ENCODE measurements at places on chromosomes 12 and 14.
A peak's percentile ranks its signal among the peaks of the same experiment; 100 is the strongest.

DNA sequence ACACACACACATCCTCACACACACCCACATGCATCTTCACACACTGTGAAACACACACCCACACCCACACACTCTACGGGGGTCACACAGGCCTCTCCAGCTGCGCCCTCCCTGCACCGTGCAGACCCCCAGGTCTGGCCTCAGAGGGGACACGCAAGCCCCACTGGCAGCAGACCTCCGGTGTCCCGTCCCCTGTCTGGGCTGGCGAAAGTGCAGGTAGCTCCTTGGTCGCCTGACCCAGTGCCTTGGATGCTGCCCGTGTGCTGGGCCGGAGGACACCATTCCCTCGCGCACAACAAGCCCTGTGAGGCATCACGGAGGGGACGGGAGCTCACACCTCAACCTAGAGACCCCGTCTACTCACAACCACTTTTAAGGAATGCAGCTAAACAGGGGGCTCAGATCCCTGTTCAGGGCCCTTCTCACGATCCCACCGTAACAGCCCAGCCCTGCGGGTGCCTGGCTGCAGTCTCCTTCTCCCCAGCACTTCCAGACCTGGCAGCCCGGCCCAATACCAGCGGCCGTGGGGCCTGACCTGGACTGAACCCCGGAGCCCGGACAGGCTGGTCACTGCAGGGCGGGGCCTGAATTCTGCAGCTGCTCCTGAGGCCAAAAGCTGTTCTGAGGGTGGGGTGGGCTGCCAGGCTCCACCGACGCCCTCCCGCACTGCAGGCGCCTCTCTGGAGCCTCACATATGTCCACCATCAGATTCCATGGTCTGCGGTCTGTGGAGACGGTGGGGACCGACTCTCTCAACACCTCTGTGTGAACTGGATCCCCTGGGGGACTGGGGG is 42.1 kb upstream of the FZD10 start:
- DNase-seq, result no peak

DNA sequence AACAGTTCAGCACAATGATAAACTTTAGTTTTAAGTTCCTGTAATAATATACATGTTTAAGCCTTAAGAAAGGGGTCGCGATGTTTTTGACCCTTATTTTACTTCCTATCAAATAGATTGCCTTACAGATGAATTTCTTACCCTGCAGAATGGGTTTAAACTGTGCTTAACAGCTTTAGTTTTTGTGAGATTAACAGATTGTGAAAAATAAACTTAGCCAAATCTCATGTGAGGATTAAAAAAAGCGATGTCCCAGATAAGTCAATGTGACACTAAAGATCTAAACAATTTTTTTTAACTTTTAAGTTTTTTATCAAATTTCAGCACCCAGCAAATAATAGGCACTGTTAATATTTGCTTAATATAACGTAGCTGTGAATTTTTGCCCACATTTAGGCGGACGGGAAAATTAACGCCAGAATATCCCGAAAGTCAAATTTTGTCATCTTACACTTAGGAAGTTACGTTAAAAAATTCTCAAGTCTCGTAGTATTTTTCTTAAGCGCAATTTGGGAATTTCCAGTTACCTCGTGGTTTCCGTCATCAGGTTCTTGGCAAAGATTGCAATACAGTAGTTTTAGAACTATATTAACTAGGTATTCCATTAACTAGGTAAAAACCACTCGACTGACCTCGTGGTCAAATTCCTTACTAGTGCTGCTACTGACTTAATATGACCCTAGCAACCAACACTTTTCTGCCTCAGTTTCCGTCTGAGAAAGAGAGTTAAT is 1.2 kb downstream of the HNRNPC start:
- DNase-seq, result no peak

- DNase-seq, result no peak
These were observed 49.4 kb upstream of the WSCD2 start for GRCh38 chr12:108079721-108080120.

DNA sequence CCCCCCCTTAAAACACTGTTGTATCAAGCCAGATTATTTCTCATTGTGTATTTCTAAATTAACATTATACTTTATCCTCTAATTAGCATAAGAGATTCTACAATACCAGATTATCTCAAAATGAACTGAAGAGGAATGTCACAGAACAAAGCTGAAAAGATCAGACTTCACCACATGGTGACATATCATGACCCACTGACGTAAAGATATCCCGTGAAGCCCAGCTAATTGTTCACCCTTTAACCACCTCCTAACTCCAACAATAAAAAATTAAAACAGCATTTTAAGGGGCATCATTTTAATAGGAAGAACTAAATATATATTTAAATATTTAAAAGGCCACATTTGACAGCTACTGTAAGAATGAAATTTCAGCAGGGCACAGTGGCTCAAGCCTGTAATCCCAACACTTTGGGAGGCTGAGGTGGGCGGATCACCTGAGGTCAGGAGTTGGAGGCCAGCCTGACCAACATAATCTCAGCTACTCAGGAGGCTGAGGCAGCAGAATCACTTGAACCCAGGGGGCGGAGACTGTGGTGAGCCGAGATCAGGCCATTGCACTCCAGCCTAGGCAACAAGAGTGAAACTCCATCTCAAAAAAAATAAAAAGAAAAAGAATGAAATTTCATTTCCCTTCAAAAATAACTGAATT is 29.0 kb downstream of the CDK17 start:
- no peak for DNase-seq

- DNase-seq, result peak; percentile 73
These were observed 59.1 kb downstream of the RASSF3 start for GRCh38 chr12:64669270-64669842.
